ENCODE measurements at places on chromosomes 6 and 20.

- no peak for DNase-seq
Measured at GRCh38 chr6:153059757-153060156, 57.2 kb upstream of the MTRF1L start.

DNA sequence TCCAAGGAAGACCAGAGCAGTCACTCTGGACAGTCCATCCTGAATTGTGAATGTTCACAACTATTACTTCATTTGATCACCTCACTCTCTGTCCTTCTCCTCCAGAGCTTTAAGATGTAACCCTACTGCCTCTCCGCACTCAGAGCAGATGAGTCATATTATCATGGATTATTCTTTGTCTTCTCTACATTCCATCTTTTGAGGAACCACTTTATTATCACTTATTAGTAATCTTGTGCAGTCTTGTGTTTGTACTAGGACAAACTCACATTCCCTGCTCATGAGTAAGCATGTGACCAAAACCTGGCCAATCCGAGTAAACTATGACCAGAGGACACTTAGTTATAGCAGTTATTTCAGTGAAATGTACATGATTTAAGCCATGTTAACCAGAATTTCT, 401.5 kb upstream of the ADGRB3 start:
- DNase-seq: no peak

GRCh38 chr6:117072134-117072533, 193.2 kb upstream of the VGLL2 start:
- DNase-seq: no peak

GRCh38 chr6:74912234-74912633, 293.6 kb downstream of the COL12A1 start:
- DNase-seq: no peak

- DNase-seq: peak; percentile 60
Measured at GRCh38 chr6:20319520-20320357, 81.9 kb upstream of the E2F3 start.

- no peak for DNase-seq
Measured at GRCh38 chr6:31502586-31502985, 4.6 kb downstream of the MICB start.

- no peak for DNase-seq
Measured at GRCh38 chr20:12906361-12906760, 102.4 kb upstream of the SPTLC3 start.

- no peak for DNase-seq
Measured at GRCh38 chr6:133404151-133404550, 163.0 kb downstream of the EYA4 start.

DNA sequence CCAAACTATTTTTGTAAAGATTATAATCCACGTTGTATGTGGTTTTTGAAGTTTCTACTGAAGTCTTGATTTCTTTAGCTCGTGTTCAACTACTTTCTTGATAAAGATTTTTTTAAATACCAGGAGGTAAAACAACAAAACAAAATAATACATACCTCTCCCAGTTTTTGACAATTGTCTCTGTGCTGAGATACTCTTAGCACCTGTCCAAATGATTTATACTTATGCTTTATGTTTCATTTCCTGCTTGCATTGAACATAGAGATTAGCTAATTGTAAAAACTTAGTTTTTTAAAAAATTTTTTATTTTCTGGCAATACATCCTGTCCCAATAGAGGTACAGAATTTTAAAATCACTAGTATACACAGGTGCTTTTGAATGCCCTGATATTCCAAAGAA, 506.9 kb upstream of the ADGRB3 start:
- no peak for DNase-seq

GRCh38 chr6:99979953-99980352, 14.1 kb downstream of the MCHR2 start:
- no peak for DNase-seq

Data from CD8-positive, alpha-beta memory T cell (primary cell).